ENCODE measurements at places on chromosomes 5 and 9.

- no peak for DNase-seq
These were observed 129.0 kb upstream of the ADAMTS16 start for GRCh38 chr5:5011151-5011550.

DNA sequence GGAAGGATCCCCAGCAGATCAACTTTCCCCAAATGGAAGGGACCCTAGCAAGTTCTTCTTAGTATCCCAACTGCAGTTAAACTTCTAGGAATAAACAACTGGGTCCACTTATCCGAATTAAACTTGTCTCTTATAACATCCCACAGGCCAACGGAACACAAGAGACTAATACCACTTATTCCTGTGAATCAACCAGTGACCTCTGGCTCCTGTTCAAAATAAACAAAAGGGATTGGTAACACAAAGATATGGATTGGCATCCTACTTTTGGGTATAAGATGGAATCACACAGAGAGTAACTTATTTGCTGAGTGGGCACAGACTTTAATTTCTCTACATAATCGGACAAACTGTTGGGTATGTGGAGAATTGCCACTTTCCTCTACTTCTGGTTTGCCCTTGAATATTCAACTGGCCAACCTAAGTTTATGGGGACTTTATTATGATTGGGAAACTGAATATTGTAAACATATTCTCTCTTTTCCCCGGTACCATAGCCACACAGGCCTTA lies 12.4 kb upstream of the PAIP1 start:
- DNase-seq: no peak

GRCh38 chr9:124869986-124870560 lies 8.1 kb downstream of the ARPC5L start:
- DNase-seq: no peak

DNA sequence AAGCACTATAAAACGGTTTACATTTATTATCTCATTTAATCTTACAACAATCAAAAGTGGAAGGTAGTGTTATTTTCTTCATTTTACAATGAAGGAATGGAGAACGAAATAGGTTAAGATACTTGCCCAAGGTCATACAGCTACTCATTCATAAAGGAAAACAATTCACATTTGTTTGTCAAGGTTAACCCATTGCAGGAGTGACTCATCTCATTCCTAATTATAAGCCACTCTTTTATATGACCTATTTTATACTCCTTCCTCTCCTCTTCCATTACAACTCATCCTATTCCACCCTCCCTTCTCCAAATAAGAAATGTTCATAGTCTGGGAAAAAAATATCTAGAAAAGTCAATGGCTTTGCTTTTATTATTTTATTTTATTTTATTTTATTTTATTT lies 29.6 kb downstream of the CRHBP start:
- peak; percentile 6 for DNase-seq

DNA sequence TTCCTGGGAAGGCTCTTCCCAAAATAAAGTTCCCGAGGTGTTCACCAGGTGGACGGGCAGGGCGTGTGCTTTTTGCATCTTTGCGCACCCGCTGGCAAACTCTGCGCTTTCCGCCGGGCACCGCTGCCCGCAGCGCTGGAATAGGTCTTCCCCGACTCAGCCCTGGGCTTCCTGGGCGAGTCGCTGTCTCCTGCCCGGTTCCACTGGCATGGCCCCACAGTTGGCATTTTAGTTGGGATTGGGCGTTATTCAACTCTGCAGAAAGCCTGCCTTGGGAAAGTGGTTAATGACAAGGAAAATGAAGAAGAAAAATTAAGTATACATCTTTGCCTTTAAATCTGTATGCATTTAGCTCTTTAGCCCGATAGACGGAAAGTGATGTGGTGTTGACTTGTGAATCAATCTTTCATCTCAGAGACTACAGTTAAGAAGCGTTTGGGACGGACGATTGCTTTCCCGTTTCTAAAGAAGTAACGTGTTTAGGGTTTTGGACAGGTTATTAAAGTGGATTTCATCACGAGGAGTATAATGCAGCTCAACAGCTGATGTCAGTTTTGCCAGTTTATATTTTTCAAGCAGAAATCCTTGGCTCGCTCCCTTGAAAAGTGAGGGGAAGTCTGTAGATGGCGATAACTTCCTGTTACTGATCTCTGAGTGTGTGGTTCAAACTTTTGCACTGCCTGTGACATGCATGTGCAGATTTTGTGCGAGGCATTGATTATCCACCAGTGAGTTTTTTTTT lies 946 bp downstream of the ADCY2 start:
- DNase-seq: no peak

DNA sequence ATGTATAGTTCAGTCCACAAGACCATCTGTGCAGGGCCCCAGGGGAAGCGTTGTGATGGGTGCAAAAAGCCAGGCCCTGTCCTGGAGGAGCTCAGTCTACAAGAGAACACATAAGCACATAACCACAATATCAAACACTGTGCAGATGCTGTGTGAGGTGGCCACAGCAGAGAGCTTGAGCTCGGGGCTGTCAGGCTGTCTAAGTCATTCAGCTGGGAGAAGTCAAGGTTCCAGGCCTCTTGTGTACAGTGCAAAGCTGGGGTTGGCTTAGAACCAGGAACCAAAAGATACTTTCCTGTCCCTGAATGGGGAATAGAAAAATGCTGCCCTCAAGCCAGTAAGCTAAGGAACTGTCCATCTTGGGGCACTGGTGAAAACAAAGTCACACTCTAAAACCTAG lies 75.0 kb downstream of the PRDM6 start:
- DNase-seq: no peak

DNA sequence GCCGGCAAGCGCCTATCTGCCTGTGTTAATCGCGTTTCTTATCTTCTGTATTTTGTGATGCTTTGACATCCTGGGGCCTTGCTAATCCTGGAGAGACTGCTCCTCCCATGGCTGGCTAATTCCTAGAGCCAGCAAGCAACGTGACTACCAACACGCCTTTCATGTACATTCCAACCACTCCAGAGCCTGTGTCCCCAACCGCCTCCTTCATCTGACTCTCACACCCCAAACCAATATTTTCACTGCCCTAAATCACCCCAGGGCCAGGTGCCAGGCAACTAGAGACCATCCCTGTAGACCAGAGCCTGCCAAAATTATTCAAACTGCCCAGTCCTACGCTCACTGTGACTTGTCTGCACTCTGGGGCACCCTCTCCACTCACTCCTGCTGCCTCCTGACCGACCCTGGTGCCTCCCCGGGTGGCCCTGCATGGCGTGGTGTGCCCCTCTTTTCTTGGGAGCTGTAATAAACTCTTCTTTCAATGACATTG lies 50.5 kb upstream of the COL5A1 start:
- no peak for DNase-seq

DNA sequence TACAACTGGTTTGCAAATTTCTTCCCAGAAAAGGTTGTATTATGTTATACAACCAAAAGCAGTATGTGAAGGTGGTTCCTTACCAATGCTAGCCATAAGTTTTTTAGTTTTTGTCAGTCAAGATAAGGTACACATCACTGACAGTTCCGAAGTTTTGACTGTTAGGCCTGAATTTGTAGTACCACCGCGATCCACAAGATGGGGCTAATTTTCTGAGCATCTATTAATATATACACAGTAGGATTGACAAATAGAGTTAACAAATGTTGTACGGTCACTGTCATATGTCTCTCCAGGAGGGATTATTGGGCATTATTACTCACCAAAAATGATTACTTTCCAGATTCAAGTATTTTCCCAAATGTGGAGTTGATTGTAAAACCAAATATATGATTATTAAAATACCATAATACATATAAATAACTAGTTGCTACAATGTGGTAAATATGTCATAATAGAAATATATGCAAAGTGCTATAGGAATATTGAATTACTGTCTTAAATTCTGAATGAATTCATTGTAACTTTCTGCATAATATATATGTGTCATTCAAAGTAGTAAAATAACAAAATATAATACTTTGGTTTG lies 28.4 kb upstream of the LRRC19 start:
- DNase-seq: peak; percentile 20

DNA sequence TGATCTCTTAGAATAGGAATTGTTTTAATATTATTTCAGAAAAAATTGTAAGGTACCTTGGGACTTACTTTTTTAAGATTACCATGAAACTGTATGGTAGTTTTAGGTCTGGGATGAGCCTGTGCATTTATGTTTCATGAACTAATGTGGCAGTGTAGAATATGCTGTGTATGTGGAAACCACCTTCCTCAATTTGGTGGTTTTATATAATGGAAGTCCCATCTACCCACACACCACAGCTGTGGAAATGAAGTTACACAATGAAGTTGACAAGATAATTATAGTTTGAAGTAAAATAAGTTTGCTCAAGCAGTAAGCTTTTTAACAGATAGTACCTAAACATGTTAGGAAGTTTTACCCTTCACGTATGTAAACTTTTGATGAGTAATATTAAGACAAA lies 24.4 kb downstream of the WDR36 start:
- no peak for DNase-seq

DNA sequence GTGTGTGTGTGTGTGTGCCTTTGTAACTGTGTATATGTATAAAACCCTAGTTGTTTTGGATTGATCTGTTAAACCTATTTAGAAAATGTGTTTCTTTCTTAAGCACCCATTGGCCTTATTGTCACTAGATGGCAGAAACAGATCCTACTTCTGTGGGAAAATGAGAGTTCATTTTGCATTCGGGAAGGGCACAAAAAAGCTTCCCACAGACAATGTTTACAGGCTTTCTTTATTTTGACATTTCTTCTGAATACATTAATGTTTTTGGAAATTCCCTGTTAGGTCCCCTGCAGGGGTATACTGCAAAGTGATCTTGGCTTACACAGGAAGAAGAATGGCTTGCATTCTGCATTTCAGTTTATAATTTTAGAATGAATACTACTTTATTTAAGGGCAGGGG lies 481.8 kb upstream of the ARRDC3 start:
- DNase-seq: no peak

GRCh38 chr9:135588886-135589595 lies 27.5 kb downstream of the PAEP start:
- no peak for DNase-seq
